Activated T-cell treated with anti-CD3 and anti-CD28 coated beads, Interleukin-2, amount 50 U/mL, for 24 hours (primary cell): ENCODE measurements at places on chromosomes 13 and 19.

DNA sequence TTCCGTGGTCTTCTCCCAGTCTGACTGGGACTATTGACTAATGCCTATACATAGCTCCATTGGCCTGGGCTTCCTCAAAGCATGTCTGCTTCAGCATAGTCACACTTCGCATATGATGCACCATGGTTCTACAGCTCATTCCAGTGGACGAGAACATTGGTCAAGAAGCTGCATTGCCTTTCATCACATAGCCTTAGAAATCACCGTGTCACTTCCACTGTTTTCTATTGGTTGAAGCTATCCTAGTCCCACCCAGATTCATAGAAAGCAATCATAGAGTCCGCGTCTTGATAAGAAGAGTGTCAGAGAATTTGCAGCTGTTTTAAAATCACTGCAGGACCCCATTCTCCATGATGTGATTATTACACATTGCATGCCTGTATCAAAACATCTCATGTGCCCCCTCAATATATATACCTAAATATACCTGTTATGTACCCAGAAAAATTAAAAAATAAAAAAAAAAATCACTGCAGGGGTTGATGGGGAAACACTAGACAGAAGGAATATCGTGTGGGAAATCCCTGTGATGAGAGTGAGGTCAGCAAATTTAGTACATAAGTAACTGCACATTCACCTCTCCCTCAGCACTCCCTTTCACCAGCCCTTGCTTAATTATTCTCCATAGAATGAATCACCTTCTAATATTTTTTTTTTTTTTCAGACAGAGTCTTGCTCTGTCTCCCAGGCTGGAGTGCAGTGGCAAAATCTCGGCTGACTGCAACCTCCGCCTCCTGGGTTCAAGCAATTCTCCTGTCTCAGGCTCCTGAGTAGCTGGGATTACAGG is 2.2 kb upstream of the ARHGAP33 start:
- DNase-seq, result no peak

GRCh38 chr19:31668921-31669320 is 319.7 kb upstream of the TSHZ3 start:
- no peak for DNase-seq

GRCh38 chr19:7699417-7700401 is 2.2 kb downstream of the FCER2 start:
- peak; percentile 59 for DNase-seq

DNA sequence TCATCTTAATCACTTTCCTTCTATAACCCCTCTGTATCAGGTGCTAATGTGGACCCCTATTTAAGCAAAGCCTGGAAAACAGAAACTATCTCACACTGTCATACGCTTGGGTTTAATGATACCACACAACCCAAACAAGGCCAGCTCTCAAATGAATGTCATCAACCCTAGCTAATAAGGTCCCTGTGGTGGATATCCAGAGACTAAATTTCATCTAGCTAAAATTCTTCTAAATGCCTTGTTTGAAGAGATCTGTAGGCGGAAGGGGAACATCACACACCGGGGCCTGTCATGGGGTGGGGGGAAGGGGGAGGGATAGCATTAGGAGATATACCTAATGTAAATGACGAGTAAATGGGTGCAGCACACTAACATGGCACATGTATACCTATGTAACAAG is 95.5 kb downstream of the FOXO1 start:
- no peak for DNase-seq

DNA sequence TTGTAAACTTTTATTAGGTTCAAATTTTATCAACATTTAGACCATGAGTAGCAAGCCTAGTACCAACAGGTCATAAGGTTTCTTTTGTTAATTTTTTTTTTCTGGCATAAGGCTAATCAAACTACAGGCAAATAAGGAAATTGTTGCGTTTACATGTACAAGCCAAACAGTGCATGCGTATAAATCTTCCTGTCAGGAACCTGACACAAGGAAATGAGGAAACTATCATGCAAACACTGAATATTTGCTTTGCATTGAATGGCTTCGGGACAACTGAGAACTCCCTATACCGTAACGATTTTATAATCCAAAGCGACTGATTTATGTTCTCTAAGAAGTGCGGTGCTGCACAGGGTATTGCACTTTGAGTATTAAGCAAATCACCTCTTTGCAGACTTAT is 133.0 kb upstream of the TRPC4 start:
- DNase-seq, result no peak

GRCh38 chr13:39375601-39376000 is 227.4 kb downstream of the LHFPL6 start:
- DNase-seq, result no peak

- no peak for DNase-seq
Measured at GRCh38 chr13:76314495-76314894, 571.7 kb downstream of the KCTD12 start.

- no peak for DNase-seq
Measured at GRCh38 chr13:26847281-26847680, 86.7 kb upstream of the GPR12 start.

- DNase-seq, result no peak
Measured at GRCh38 chr13:21753117-21753729, 82.3 kb downstream of the FGF9 start.

DNA sequence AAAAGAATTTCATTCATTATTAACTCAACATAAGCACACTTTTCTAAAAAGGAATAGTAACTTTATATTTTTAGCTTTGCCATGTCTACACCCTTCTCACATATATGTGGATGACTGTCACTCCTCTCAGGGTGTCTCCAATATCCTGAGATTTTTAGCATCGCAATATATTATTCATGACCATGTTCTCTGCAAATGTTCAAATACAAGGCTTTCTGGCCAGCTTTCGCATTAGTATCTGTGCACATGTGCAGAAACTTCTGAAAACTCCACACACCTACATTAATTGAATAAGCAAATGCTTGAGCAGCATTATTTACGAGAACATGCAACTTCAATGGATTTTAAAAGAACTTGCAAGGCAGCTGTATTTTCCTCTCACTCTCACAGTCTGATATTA is 334.8 kb downstream of the PCDH9 start:
- no peak for DNase-seq

GRCh38 chr13:41006306-41006705 is 12.8 kb downstream of the ELF1 start:
- no peak for DNase-seq

- DNase-seq, result no peak
Measured at GRCh38 chr19:3189702-3190469, 4.2 kb downstream of the NCLN start.

GRCh38 chr19:18736415-18737336 is 53.2 kb downstream of the CRTC1 start:
- no peak for DNase-seq

DNA sequence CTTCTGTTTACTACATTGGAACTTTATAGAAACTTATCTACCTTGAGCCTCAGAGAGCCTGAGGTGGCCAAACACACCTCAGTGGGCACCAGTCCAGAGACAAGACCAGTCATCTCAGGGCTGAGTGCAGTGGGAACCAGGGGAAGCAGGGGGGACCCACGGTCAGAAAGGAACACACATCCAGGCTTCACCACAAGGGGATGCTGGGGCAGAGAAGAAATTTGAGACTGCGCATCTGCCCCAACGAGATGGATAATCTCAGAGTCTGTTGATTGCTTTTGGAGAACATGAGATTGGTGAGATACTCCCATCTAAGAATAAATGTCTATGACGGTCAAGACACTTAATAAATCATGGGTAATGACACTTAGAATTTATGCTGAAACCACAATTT is 98.7 kb downstream of the DOCK9 start:
- DNase-seq, result no peak
